Stimulated activated CD4-positive, alpha-beta T cell treated with anti-CD3 and anti-CD28 coated beads, Interleukin-12 subunit alpha, Interleukin-12 subunit beta, amount 100 ng/mL, for 48 hours (primary cell): ENCODE measurements at places on chromosomes 16 and 17.

- DNase-seq, result no peak
Observed at GRCh38 chr17:18371455-18371854, 6.1 kb upstream of the EVPLL start.

DNA sequence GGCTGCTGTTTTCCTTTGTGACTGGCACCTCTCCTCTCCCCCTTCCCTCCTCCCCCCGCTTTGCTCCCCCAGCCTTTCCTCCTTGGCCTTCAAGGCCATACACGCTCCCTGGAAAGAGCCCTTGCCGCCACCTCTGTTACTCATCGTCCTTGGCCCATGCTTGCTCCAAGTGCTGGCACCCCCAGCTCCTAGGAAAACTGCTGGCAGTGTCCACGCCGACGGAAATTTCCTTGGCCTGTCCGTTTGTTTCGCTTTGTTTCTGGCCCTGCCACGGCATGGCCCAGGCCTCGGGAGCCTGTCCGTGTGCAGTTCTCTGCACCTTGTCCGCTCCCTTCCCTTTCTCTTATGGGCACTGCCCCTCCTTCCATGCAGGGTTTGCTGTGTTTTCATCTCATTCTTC lies 18.0 kb downstream of the CA5A start:
- no peak for DNase-seq

DNA sequence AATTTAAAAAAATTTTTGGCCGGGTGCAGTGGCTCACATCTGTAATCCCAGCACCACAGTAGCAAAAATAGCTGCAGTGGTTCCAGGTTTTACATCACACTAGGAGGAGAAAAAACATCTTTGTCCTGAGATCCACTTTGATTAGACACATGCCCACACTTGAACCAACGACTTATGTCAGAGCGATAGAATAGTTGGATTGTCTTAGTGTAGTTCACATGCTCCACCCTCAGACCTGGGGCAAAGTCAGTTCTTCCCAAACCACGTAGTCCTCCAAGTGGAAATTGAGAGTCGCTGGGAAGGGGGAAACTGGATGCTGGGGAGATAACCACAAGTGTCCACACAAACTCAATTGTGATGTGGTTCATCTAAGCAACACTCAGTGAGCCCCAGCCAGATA lies 11.4 kb upstream of the ITGAM start:
- DNase-seq, result no peak

DNA sequence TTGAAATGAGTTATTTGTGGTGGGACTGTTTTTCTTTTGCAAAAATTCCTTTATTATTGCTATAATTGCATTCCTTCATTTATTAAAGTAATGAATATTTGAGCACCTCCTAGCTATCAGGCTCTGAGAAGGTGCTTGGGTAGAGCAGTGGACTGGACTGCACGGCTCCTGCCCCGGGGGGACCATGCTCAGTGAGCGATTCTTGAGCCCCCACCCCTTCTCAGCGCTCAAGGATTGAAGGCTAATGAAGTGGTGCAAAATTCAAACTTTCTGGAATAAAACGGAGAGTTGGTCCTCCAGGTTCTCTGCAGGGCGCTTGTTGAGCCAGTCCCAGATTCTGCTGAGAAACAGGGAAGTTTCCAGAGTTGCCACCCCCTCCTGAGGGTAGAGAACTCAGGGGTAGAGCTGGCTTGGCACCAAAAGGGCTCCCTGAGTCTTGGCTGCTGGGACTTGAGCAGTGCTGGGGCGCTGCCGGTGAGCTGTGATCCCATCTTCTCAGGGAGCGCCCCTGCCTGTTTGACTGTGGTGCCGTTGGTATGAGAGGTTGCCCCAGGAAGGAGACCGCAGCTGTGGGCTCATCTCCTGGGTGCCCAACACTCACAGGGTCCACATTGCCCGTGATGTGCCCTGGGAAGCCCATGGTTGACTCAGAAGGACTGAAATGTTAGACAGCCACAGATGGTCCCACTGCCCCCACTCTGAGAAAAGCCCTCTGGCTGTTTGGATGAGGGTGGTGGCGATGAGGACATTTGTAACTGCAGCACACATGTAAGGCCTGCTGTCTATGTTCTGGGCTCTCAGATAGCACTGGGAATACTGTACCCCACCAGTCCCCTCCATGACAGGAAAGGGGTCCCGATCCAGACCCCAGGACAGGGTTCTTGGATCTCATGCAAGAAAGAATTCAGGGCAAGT lies 20.0 kb downstream of the KSR1 start:
- no peak for DNase-seq

DNA sequence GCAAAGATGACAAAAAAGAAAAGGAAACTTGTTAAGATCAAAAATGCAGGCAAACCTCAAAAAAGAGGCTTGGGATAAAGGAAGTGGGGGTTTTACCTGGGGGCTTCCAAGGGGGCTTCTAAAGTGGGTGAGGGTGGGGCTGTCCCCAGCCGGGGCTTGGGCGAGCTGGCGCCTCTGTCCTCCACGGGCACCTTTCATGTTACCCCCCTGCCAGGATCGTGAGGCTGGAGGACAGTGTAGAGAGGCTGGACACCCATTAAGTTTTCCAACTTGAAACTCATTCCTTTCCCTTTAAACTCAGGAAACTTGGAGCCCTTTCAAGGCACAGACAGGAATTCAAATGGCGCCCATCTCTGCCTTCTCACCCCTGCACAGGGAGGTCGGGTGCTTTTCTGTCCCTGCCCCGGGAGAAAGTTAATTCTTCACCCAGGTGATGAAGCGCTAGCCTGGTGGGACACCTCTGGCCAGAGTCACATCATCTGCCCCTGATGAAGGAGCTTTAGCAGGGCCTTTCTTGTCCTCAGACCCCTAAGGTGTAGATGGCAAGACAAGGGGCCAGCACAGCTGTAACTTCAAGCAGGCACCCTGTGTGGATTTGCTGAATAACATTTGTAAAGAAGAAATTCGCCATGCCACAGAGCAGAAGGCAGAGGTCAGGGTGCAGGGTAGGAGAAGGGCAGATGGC lies 87.3 kb downstream of the C16orf78 start:
- no peak for DNase-seq

DNA sequence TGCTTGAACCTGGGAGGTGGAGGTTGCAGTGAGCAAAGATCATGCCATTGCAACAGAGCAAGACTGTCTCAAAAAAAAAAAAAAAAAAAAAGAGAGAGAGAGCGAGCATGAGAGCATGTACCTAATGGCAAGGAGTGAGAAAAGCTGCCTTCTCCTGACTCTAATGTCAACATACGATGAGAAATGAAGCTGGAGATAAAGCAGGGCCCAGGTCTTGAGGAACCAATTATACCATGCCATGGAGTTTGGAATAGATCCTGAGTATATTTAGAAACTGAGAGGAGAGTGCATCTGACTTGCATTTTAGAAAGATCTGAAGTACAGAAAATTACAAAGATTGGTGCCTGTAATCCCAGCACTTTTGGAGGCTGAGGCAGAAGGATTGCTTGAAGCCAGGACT lies 3.8 kb upstream of the MAP2K6 start:
- DNase-seq, result no peak
